ENCODE measurements at places on chromosomes 2 and 18.

- DNase-seq, result peak; percentile 82
These were observed 229.1 kb upstream of the FN1 start for GRCh38 chr2:215664847-215665525.

DNA sequence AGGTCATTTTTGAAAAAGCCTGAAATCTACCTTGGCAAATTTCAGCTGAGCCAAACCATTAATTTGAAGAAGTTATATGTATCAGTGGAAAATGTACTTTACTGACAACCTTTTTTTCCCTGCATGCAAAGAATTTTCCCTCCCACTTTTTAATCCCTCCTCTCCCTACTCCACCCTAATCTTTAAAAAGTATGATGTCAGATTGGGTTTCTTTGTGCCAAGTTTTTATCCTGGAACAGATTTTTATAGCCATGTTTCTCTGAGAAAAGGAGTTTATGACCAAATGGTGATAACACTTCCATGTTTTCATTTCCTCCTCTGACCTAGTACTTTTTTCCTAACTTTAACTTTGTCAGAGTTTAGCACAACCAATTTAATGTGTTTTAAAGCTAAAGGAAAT lies 250.3 kb upstream of the FOSL2 start:
- DNase-seq, result no peak

DNA sequence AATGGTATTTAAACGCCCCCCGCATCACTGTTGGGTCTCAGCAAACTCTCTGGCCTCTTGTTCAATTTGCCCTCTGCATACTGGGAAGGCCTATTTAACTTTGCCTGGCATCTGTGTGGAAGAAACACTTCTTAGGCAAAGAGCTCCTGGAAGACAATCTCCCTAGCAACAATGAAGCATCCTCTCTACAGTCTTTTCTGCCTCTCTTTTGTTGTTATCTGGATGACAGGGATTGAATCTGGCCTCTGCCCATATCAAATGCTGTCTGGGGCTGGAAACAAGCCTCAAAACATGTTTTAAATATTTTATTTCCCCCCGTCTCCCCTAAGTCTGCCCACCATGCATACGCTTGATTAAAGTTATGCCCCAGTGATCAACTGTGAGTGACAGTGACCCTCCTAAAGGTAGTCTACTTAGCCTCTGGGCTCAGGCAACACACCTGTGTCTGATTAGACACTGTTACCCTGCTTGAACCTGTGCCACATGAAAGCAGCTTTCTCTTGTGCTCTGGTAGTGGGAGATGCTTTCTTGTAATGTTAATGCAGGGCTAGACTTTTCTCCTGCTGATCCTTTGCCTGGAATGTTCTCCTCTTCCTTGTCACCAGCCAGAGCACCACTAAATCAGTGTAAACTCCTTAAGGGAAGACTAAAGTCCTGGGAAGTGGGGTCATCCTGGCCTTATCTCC lies 34.9 kb downstream of the CDC42EP3 start:
- no peak for DNase-seq

GRCh38 chr2:62335612-62336011 lies 139.7 kb downstream of the B3GNT2 start:
- no peak for DNase-seq

DNA sequence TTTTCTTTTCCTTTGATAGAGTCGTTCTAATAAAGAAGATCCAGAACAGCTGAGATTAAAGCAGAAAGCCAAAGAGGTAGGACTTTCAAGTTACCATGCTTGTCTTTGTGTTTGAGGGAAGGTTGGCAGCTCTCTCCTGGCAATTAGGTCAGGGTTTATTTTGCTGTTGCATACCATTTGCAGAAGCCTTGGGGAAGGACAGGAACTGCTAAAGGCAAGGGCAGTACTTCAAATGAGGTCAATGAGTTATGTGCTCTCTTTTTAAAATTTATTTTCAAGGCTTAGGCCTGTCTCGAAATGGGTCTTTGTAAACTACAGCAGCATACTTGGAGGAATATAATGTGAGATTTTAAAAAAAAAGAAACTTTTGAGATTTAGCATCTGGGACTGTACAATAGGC lies 108.9 kb downstream of the TAF4B start:
- no peak for DNase-seq

- no peak for DNase-seq
These were observed 514.8 kb upstream of the RAB6C start for GRCh38 chr2:129464631-129465030.

DNA sequence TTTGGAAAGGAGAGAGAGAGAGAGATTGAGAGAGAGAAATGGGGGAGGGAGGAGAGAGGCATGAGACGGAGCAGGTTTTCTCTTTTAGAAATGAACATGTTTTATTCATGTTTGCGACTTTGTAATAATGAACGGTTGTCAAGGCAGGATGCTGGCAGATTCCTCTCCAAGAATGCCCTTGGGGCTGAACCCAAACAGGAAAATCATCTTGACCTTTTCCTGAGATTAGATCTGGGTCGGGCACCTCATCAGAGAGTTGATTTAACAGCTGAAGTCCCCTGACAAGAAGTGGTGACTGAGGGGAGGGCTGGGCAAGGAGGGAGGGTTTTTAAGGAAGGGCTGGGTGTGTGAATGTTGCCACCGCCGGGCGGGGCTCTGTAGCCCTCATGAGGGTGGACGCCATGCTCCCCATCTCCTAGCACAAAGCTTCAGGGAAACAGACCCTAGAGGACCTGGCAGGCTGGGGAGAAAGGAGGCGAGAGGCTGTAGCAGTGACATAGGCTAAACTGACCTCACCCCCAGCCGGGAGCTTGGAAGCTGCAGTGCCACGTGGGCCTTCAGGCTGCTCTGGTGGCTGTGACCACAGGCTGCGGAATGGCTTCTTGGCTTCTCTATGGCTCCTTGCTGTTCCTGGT lies 60.0 kb downstream of the LIPG start:
- DNase-seq, result no peak

GRCh38 chr18:42517896-42518295 lies 562.9 kb downstream of the PIK3C3 start:
- no peak for DNase-seq

DNA sequence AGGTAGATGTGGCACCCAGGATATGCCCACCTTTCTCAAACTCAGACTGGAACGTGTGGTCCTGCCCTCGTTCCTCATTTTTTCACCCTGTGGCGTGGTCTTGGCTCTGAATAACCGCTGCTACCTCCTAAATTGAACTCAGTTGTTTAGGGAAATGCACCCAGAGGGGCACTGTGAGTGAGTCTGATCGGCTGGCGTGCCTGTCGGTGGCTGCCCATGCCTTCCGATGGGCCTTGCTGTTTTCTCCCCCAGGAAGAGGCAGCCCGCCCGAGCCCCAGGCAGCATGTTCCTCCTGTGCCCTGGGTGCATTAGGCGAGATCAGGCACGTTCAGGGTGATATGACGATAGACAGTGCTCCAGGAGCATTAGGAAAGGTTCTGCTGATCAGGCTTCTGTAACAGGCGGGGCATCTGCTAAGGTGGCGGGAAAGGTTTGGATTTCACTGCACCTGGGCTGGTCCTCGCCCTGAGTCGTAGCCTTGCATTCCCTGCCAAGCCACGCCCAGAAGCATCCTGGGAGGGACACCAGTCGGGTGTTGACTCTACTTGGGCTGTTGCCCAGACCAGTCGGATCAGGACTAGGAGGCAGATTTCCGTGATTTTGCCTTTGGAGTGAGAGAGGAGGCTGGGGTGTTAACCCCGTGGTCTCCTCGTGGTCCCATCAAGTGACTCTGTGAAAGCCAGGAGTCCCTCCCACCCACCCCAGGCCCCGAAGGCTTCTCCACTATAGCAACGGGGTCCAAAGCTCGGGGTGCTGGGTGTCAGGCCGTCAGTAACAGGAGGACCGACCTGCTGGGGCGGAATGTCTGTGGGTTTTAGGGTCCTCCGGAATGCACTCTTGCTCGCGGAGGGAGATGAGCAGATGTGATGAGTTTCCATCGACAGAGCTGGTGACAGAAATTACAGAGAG lies 75.1 kb downstream of the SH3BP4 start:
- no peak for DNase-seq

DNA sequence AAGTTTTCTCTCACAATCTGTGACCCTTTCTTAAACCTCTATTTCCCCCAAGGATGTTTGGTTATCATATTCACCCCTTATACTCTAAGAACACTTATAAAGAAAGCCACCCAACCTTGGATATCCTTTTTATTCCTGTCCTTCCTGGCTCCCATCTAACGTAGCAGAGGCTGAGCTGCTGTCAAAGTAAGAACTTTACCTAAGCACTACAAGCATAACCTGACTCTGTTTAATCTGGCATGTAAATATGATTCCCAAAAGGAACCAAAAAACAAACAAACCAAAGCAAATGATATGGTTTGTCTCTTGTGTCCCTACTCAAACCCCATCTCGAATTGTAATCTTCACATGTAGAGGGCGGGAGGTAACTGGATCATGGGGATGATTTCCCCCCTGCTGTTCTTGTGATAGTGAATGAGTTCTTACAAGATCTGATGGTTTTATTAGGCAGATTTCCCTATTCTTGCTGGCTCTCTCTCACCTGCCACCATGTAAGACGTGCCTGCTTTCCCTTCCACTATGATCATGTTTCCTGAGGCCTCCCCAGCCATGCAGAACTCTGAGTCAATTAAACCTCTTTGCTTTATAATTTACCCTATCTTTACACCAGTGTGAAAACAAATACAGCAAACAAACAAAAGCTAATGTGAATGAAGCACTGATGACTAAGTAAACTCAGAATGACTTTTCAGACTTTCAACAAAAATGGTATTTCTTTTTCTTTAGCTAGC lies 72.7 kb upstream of the SPOPL start:
- DNase-seq, result no peak

- no peak for DNase-seq
These were observed 157.8 kb downstream of the SMAD2 start for GRCh38 chr18:47772374-47773248.

DNA sequence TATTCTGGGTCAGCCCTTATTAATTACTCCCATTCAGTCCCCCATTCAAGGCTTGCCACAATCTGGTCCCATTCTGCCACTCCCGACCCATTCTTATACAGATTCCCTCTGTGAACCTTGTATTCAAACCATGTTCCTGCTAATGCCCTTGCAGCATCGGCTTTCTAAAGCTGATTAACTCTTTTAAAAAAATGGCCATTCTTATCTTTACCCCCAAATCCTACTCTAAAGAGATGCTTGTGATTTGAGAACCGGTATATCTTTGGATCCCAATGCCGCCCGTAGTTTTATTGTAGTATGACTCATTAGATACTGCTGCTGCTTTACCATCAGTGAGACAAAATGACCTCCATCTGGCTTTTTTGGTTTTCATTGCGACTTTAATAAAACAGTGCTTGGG lies 72.2 kb downstream of the XRCC5 start:
- DNase-seq, result no peak

- DNase-seq, result no peak
These were observed 266.3 kb downstream of the MTX2 start for GRCh38 chr2:176535467-176536113.

- no peak for DNase-seq
These were observed 11.8 kb upstream of the CDC42EP3 start for GRCh38 chr2:37683241-37683640.

- no peak for DNase-seq
These were observed 13.6 kb downstream of the EN1 start for GRCh38 chr2:118833716-118834439.

DNA sequence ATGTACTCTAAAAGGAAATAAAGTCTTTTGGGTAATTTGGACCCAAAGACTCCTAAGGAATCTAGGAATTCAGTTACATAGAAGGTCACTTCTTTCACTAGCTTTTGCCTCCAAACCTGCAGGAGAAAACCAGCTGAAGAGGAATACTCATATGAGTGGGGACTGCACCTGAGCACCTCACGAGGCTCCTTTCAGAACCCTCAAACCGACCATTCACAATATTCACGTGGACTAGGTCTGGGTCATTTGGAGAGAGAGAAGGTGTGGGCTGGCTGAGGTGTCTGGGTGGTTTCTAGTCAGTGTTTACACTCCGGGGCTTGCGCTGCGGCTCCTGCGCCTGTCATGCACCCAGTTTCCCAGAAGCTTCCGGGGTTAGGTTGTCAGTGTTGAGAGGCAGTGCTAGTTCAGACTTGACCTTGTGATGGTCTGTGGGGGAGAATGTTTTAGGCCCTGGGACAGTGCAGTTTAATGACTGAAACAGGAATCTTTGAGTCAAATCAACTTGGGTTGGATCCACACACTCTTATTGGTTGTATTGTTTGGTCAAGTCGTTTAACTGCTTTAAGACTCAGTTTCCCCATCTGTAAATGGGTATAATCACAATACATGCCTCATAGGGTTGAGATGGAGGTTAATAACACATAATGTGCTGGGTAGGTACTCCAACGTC lies 78.4 kb downstream of the LIMS1 start:
- DNase-seq, result no peak

- no peak for DNase-seq
These were observed 190.8 kb downstream of the ARHGAP28 start for GRCh38 chr18:6920099-6920955.

DNA sequence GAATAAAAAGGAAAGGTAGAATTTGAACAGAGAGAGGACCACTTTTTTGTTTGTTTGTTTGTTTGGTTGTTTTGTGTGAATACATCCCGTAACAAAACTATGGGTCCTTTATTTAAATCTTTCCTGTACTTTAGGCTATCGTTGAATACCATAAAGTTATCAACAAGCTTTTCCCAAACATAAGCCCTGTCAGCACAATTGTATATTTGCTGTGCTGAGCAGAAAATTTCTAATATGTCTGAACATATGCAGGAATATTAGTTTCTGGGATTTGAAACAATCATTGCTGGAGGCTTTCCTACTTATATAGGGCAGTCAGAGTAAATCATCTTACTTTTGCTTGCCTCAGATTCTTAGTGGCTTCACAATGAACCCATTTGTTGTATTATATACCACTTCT lies 536.4 kb downstream of the CNTNAP5 start:
- DNase-seq, result no peak

- no peak for DNase-seq
These were observed 6.3 kb downstream of the TRABD2A start for GRCh38 chr2:84874381-84875212.

GRCh38 chr2:238571661-238572372 lies 145.1 kb downstream of the ASB1 start:
- DNase-seq, result no peak

GRCh38 chr2:172969166-172969565 lies 106.5 kb upstream of the MAP3K20 start:
- no peak for DNase-seq

GRCh38 chr2:223613017-223613950 lies 11.1 kb upstream of the SCG2 start:
- DNase-seq, result peak; percentile 94

DNA sequence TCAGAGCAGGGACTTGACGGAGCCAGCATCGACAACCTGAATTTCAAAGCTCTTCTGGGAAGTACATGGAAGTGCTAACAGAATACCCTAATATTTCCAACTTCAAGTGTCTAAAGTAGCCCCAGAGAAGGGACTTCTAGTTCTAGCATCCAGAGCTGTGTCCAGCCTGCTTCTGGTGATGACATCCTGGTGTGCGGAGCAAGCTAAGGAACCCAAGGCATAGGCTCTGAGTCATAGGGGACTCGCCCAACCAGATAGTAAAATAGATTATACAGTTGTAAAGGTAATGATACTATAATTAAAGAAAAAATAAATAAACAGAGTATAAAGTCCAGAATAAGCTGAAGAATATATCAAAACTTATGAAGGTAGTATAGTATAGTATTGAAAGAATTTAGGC lies 108.1 kb upstream of the SERPINE2 start:
- no peak for DNase-seq
